ENCODE measurements at places on chromosomes 4 and X.

- DNase-seq: peak; percentile 92
Measured at GRCh38 chr4:152983774-152984411, 47.8 kb downstream of the FHDC1 start.

DNA sequence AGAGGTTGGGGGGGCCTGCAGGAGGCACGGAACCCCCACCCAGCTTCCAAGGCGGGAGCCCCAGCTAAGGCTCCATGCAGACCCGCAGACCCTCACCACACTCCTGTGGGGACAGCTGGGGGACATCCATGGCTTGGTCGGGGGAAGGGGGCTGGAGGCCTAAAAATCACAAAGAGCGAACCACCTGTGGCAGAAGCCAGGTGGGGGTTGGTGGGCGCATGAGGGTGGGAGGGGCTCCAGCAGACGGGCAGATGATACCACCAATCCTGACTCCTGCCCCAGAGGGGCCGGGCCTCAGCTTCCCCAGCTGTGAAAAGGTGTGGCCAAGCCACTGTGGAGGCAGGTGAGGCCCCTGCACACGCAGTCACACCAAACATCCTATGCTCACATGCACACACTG is 111.6 kb downstream of the FAM53A start:
- no peak for DNase-seq

DNA sequence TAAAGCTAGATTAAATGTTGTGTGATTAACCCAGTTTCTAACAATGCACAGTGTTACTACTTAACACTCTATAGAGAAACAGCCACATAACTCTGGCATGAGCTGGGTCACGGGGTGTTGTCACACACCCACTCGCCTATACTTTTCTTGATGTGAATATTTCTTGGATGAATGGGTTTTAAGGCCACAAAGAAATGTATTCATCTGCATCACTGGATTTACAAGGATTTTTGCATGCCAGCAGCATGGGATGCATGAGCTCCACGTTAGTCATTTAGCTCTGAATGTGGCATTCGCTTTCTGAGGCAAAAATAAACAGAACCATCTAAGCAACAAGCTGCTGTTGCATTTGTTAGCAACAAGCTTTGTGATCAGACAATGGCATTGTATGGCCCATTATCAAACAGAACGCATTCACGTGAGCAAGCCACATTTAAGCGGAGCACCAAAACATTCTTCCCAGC is 89.7 kb downstream of the LRP2BP start:
- peak; percentile 99 for DNase-seq

- no peak for DNase-seq
Measured at GRCh38 chr4:10097906-10098779, 18.5 kb downstream of the WDR1 start.

- peak; percentile 73 for DNase-seq
Measured at GRCh38 chr4:79241846-79242245, 84.0 kb downstream of the NAA11 start.

DNA sequence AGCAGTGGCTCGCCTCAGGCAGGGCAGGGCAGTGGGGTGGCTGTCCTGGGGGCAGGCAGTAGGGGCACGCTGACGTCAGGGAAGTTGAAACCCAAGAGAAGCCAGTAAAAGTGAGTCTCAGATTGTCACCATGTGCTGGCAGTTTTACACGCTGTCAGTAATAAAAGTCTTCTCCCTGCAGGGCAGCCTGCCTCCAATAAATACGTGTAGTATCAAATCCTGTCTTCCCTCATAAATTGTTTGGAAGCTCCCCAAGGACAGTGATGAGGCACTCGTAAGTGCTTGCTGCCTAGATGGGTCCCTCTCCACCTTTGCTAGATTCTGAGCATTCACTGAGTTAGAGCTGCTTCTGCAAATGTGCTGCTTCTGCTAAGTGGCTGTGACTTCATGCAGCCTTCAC is 60.8 kb upstream of the MSANTD1 start:
- no peak for DNase-seq

- no peak for DNase-seq
Measured at GRCh38 chrX:74250574-74250973, 53.4 kb upstream of the ZCCHC13 start.

- DNase-seq: no peak
Measured at GRCh38 chr4:7140062-7140691, 52.2 kb upstream of the SORCS2 start.

DNA sequence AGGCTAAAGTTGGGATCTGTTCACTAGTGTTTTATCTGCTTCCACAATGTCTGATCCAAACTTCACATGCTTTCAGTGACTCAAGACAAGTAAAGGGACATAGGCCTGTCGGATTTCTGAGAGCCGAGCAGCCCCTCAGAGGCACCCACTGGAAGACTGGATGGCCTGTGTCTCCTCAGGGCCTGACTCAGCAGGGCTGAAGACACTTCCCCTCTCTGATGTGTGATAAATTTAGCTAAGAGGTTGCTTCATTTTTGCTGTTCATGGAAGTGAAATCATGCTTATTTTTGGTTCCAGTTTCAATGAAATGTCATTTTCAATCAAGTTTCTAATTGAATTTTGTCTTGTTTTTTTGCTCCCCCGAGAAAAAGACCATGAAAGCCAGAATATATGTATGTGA is 93.7 kb downstream of the MXRA5 start:
- DNase-seq: no peak

GRCh38 chrX:129738466-129739308 is at the start of gene XPNPEP2:
TSS of gene XPNPEP2 (plus strand) at chrX:129738979. CDS start at chrX:129739214, 235 bp downstream.
- no peak for DNase-seq

GRCh38 chr4:183299464-183299863 is 20.6 kb downstream of the CLDN22 start:
- no peak for DNase-seq

GRCh38 chrX:48616576-48616975 is 19.3 kb downstream of the WDR13 start:
- DNase-seq: no peak

- DNase-seq: no peak
Measured at GRCh38 chr4:66284991-66285451, 614.7 kb upstream of the EPHA5 start.

DNA sequence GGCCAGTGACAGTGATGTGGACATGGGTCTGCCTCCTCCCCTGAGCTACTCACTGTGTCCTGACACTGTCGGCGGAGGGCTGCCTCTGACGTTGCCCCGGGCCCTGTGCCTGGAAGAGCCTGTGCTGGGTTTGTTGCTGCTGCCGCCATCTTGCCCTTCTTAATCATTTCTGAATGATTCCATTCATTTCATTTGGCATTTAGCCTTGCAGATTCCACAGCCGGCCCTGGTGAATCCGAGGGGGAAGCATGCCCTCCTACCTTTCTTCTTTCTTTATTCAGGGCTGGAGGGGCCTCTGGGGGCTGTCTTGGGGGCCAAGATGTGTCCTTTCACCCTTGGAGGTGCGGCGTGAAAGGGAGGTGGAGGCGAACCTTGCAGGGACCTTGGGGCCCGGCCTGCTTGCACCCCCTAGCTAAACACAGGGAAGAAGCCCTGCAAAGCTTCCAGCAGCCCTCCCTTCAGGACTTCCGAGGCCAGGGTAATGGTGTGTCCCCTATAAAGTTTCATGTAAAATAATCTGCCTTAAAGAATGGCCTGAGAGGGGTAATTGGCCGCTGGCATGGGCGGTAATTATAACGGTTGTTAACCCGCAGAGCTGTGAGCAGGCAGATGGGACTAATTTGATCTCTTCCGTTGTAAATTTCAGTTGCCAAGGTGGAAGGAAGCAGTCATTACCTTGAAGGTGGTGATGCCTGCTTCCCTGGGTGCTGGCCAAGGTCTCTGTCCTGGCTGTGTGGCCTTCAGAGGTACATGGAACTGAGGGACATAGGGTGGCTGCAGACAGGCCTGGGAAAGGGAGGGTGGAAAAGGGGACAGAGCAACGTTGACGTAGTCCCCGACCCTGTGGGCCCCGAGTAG is 92.3 kb downstream of the PSAPL1 start:
- DNase-seq: no peak

DNA sequence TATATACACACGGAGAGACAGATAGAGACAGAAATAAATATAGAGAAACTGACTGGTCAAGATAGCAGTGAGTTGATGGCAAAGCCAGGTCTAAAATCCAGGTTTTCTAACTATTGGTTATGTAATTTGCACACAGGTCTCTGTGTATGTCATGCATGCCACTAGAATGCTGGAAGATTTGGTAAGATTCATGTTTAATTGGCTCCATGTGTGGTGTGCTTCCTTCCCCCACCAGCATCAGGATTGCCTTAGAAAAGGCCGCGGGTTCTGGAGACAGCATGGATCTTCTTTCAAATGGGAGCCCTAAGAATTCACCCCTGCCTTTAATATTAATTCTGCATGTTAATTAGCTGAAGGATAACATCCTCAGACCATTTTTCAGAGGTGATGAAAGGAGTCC is 31.3 kb downstream of the HAND2 start:
- no peak for DNase-seq

- no peak for DNase-seq
Measured at GRCh38 chr4:30837131-30837539, 117.0 kb downstream of the PCDH7 start.

DNA sequence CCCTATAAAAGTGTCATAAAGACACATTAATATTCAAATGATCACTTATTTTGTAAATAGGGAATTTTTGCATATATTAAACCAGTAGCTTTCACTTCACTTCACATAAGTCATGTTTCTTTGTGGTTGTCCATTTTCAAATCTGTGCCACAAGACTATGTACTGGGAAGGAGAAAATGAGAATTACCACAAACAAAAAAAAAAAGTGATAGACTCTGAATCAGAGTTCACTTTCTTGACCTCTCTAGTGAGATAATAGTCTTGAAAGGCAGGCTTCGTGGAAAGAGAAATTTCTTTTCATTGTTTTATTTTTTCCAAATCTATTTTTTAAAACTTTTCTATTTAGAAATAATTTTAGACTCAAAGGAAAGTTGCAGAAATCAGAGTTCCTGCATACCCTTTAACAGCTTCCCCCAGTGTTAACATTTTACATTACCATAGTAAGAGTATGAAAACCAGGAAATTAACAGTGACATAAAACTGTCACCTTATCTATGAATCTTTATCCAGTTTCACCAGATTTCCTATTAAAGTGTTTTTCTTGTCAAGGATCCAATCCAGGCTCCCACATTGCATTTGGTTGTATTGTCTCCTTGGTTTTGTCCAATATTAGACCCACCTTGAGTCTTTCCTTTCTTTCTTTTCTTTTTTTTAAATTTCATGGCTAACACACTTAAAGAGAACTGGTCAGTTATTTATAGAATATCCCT is 215.4 kb upstream of the PGRMC2 start:
- DNase-seq: no peak

DNA sequence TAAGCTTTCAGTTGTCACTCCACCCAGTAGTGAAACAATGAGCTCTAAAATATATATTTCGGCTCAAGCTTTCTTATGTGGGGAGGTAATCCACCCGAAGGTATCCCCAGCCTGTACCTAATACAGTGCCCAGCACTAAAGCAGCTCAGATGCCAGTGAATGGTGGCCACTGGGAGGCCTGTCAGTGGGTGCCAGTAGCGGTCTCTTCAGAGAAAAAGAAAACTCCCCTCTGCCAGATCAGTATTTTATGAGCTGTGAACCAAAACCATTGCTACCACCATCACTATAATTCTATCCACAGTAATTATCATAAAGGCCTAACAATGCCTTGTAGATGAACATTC is 835 bp upstream of the NFKB1 start:
- DNase-seq: peak; percentile 24

- peak; percentile 82 for DNase-seq
Measured at GRCh38 chr4:146232131-146232722, 17.9 kb downstream of the REELD1 start.

DNA sequence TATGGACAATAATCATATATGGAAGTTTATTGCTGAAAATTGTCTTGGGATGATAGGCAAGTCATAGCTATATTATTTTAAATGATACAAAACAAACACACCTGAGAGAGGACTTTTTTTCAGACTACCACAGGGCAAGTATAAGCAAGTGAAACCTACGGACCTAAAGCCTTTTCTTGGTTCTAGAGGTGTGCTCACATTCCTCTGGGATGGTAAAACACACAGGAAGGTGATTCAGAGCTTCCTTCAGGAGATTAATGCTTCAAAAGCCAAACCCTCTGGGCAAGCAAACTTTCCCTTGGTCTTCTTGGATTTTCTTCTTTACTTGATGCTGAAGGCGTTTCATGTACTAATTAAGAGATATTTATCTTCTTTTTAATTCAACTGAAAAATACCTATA is 60.1 kb upstream of the ACSL4 start:
- peak; percentile 39 for DNase-seq

DNA sequence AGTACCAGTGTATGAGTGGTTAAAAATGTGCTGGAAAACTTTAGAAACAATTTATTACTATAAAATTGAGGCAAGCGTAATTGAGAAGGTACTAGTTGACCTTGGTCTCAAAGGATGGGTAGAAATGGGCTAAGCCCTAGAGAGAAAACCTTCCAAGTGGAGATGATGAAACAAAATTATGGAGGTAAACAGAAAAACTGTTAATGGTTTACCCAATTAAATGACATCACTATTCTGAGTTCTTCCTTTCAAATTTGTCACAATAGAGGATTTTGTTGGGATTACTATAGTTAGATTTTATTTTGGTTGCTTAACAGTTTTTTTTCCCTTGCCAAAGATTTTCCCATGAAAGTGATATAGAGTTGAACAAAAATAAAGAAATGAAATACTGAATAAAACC is 1302.5 kb upstream of the TENM3 start:
- no peak for DNase-seq

GRCh38 chr4:86569103-86569870 is 24.8 kb upstream of the PTPN13 start:
- no peak for DNase-seq

DNA sequence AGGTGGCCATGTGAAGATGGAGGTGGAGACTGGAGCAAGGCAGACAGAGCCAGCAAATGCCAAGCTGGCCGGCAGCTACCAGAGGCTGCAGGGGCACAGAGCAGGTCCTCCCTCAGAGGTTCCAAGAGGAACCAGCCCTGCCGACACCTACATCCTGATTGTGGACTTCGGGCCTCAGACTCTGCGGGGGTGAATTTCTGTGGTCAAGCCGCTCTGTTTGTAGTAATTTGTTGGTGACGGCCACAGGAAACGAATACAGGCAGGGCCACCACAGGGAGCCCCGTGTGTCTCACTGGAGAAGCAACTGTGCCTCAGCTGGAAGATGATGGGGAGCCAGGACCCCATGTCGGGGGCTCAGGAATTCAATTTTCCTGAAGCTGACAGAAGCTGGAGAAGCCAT is 28.3 kb downstream of the ZFYVE28 start:
- DNase-seq: peak; percentile 43

GRCh38 chr4:5376015-5376414 is 324.7 kb downstream of the STK32B start:
- DNase-seq: no peak

GRCh38 chr4:43066415-43066814 is 173.9 kb downstream of the GRXCR1 start:
- DNase-seq: no peak

GRCh38 chr4:30536231-30536630 is 183.9 kb upstream of the PCDH7 start:
- DNase-seq: peak; percentile 15

- DNase-seq: no peak
Measured at GRCh38 chr4:94409375-94409679, 42.4 kb upstream of the PDLIM5 start.

GRCh38 chr4:111689731-111690130 is 455.5 kb upstream of the FAM241A start:
- peak; percentile 70 for DNase-seq

GRCh38 chrX:17591741-17592110 is 145.6 kb upstream of the SCML1 start:
- peak; percentile 71 for DNase-seq
